ENCODE measurements at places on chromosomes 2 and 18.

GRCh38 chr2:206408323-206409320, 34.7 kb upstream of the ADAM23 start:
- DNase-seq = no peak

DNA sequence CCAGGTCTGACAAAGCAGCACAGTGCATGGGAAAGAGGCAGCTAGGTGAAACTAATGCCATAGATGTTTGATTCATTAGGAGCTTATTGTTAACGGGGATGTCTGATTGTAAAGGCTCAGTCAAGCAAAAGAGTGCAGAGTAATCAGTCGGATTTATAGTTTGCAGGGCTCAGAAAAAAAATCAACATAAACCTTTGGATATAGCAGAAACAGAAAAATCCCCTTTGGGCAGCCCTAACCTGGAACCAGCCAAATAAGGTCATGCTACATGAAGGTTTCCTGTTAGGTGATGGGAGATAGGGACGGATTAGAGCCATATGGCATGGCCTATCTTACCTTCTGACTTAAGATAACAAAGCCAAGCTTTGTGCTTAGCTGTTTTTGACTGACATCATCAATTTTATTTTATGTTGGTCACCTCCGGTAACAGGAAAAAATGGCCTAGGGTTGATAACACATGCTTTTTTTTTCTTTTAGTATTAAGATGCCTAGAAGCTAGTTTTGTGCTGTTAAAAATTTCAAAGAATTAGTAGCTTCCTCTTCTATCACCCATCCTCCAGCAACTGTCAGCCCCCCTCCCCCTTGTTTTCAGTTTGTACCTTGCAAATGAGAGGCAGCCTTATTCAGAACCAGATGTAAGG, 60.7 kb upstream of the ZEB2 start:
- no peak for DNase-seq

- DNase-seq = no peak
Measured at GRCh38 chr2:28663359-28663758, 88.3 kb upstream of the PPP1CB start.

- DNase-seq = peak; percentile 76
Measured at GRCh38 chr2:201233192-201233811, 27.0 kb upstream of the CASP8 start.

Data from thymus (tissue), 14 donors.